ENCODE measurements at places on chromosomes 4 and X.
A peak's percentile ranks its signal among the peaks of the same experiment; 100 is the strongest.

- no peak for DNase-seq
Observed at GRCh38 chr4:123088501-123088900, 166.1 kb upstream of the NUDT6 start.

- DNase-seq, result no peak
Observed at GRCh38 chrX:10098270-10098713, 58.5 kb upstream of the CLCN4 start.

GRCh38 chrX:46627711-46628419 lies 54.3 kb downstream of the CHST7 start:
- DNase-seq, result no peak

DNA sequence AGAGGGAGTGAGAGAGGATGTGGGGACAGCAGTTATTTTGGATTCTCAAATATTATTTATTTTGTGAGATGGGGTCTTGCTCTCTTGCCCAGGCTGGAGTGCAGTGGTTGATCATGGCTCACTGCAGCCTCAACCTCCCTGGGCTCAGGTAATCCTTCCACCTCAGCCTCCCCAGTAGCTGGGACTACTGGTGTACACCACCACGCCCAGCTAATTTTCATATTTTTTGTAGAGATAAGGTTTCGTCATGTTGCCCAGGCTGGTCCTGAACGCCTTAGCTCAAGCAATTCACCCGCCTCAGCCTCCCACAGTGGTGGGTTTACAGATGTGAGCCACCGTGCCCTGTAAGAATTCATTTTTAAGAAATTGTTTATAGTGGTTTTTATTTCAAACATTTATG lies 61.2 kb downstream of the FHDC1 start:
- DNase-seq, result no peak

DNA sequence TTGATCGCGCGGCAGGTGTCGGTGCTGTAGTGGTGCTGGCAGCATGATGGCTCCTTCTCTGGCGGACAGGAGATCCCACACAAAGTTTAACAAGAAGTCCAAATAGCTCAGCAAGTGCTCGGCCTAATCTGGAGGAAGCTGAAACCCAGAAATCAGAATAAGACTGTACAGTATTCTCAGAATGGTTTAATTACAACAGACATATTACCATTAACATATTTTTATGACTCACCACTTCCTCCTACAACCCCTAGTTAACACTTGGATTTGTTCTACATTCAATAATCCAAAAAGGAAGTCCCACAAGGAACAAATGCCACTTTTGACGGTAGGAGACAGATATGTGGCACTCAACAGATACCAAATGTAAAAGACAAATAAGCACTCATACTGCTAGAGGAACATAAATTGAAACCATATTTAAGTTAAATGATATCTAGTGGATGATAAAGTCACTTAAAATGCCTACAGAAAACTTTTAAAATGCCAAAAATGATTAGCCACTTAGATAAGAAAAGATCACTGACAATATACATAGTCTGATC lies 91.2 kb downstream of the HUWE1 start:
- no peak for DNase-seq

- DNase-seq, result no peak
Observed at GRCh38 chr4:135976860-135977259, 1555.4 kb downstream of the PCDH18 start.

GRCh38 chr4:88821522-88821921 lies 123.9 kb upstream of the NAP1L5 start:
- DNase-seq, result no peak

GRCh38 chr4:8539661-8540060 lies 40.5 kb upstream of the GPR78 start:
- DNase-seq, result no peak

DNA sequence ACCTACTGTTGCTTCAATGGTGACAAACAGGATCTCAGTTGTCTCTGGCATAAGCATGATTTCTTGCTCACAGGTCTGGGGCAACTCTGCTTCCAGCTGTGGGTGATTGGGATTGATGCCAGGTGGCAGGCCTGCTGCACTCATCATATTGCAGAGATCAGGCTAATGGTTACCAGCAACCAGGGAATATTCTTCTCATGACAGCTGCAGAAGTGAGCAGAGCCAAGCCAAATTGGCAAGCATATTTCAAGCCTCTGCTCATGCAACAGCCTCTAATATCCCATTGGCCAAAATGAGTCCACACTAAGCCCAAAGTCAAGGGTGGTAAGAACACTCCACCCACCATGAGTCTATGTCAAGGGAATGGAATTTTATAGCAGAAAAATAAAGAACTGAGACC lies 26.7 kb upstream of the TBC1D19 start:
- DNase-seq, result no peak

DNA sequence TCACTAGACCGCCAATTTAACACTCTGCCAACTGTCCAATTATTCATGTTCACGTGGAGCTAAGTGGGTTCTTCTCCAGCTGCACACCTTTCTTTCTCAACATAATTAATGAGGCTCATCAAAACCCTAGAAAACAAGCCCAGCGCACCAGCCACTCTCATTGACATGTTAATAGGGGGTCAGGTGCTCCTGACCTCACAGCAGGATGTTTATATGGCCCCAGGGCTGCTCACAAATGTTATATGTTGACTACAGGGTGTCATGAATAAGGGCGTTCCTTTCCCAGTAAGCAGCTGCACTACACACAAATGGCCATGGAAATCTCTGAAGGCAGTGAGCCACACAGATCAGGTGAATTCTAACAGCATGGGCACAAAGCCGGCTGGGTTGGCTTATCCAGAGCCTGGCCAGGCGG lies 209.8 kb downstream of the MGST2 start:
- peak; percentile 70 for DNase-seq

- no peak for DNase-seq
Observed at GRCh38 chr4:168900080-168900479, 110.0 kb downstream of the CBR4 start.

DNA sequence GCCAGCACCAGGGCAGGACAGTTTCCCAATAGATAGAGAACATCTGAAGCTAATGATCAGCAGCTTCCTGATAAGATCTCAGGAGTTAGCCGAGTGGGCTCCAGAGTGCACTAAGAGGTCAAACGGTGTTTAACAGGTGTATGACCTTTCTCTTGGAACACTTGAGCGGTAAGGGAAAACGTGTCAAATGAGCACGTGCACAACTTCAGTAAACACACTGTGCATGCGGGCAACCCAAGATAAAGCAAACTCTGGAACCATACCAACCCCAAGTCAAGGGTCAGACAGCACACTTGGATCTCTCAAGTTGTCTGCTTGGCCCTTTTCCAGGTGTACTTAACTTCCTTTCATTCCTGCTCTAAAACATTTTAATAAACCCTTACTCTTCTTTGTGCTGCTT lies 1941.5 kb upstream of the PCDH10 start:
- DNase-seq, result no peak

- no peak for DNase-seq
Observed at GRCh38 chr4:99341426-99341825, 11.1 kb downstream of the ADH1C start.

DNA sequence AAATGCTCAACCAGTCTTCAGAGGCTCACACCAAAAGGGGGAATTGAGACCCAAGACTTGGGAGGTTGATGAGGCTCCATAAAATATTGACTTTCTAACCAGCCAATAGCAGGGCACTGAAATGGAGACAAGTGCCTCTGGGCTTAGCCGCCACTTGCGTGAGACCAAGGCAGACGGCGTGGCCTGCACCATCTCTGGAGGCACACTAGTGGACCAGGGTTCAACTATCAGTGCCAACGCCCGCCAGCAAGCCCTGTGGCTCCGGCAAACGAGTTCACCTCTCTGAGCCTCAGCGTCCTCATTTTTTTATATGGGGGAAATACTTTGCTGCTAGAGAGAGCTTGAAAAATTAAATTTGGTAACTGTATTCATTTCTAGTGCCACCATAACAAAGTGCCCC lies 50.3 kb downstream of the PPP2R2C start:
- no peak for DNase-seq

DNA sequence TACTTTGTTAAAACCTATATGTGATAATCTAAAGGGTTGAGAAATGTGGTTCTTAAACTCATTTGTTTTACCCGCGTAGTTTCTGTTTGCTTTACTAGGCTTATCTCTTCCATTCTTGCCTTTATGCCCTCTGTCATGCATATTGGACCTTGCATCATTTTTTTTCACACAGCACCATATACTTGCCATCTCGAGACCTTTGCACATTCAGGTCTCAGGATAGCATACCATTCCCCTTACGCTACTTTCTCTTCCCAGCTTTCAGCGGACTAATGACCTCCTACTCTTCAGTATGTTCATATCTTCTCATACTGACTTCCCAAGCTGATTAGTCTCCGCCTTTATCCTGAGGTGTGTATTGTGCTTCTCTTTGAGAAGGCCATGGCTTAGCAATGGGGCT lies 40.5 kb downstream of the USP38 start:
- no peak for DNase-seq

GRCh38 chr4:12500409-12500808 lies 983.7 kb downstream of the RAB28 start:
- DNase-seq, result no peak

DNA sequence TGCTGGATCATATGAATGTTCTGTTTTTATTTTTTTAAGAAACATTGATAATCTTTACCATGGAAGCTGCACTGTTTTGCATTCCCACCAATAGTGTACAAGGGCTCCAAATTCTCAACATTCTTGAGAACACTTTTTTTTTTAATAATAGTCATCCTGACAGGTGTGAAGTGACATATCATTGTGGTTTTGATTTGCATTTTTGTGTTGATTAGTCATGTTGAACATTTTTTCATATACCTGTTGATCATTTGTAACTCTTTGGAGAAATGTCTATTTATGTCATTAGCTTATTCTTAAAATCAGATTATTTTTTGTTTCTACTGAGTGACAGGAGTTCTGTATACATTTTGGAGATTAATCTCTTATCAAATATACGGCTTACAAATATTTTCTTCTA lies 408.5 kb downstream of the GLUD2 start:
- DNase-seq, result no peak

GRCh38 chrX:63686878-63687714 lies 97.9 kb downstream of the ARHGEF9 start:
- DNase-seq, result no peak
